A673 (cell line): ENCODE measurements at places on chromosomes 7 and 10.

GRCh38 chr7:17369691-17370426, 71.4 kb downstream of the AHR start:
- no peak overlapping the region for H3K27ac ChIP-seq
- H3K4me1 ChIP-seq = peaks cover 28% of the 10 kb centered on the region
- no peaks in the 10 kb centered on the region for H3K27me3 ChIP-seq
- DNase-seq = peak; percentile 79

GRCh38 chr10:106618646-106619045, 545.9 kb downstream of the SORCS1 start:
- H3K27me3 ChIP-seq = no peaks in the 10 kb centered on the region
- peaks cover 17% of the 10 kb centered on the region for H3K4me1 ChIP-seq
- DNase-seq = peak; percentile 63
- H3K36me3 ChIP-seq = no peaks in the 10 kb centered on the region
- no peak overlapping the region for H3K4me3 ChIP-seq

DNA sequence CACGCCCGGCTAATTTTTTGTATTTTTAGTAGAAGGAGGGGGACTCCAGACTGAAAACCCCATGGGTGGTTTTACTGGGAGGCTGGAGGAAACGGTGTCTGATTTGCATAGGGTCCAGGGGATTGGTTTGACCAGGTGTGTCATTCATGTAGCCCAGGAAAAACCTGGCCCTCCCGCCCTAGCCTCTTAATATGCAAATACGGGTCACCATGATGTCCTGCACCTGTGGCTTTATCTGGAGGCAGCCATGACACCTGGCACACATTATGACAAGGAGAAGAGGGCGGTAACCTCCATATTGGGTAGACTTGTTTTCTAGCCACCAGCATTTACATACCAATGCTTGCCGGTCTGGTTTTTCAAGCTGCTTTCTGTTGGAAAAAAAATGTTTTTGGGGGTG, 68.0 kb downstream of the TRIL start:
- peaks cover 16% of the 10 kb centered on the region for H3K27me3 ChIP-seq
- no peak overlapping the region for H3K4me3 ChIP-seq
- no peak for DNase-seq

- no peak for DNase-seq
- H3K4me1 ChIP-seq = no peaks in the 10 kb centered on the region
- H3K36me3 ChIP-seq = no peaks in the 10 kb centered on the region
- no peak overlapping the region for H3K27ac ChIP-seq
- H3K27me3 ChIP-seq = no peaks in the 10 kb centered on the region
- H3K4me3 ChIP-seq = no peak overlapping the region
Measured at GRCh38 chr10:29106287-29106686, 182.6 kb upstream of the LYZL1 start.

GRCh38 chr7:17434841-17435692, 136.6 kb downstream of the AHR start:
- no peaks in the 10 kb centered on the region for H3K4me1 ChIP-seq
- no peak overlapping the region for H3K4me3 ChIP-seq
- DNase-seq = no peak
- H3K27me3 ChIP-seq = no peaks in the 10 kb centered on the region

DNA sequence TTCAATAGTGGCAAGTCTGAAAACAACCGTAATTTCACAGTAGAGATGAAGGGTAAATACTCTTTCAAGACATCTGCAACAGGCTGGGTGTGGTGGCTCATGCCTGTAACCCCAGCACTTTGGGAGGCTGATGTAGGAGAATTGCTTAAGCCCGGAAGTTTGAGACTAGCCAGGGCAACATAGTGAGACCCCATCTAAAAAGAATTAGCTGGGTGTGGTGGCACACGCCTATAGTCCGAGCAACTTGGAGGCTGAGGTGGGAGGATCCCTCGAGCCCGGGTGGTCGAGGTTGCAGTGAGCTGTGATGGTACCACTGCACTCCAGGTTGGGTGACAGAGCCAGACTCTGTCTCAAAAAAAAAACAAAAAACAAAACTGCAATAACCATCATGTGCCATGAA, 71.8 kb downstream of the PFKFB3 start:
- H3K4me3 ChIP-seq = no peak overlapping the region
- H3K27ac ChIP-seq = no peak overlapping the region
- H3K27me3 ChIP-seq = no peaks in the 10 kb centered on the region
- no peak for DNase-seq
- H3K4me1 ChIP-seq = peaks cover 15% of the 10 kb centered on the region
- no peaks in the 10 kb centered on the region for H3K36me3 ChIP-seq

- H3K4me3 ChIP-seq = no peak overlapping the region
- H3K27ac ChIP-seq = no peak overlapping the region
- H3K27me3 ChIP-seq = no peaks in the 10 kb centered on the region
- DNase-seq = no peak
- peaks cover 9% of the 10 kb centered on the region for H3K36me3 ChIP-seq
Measured at GRCh38 chr10:32893434-32893833, 64.6 kb downstream of the ITGB1 start.

DNA sequence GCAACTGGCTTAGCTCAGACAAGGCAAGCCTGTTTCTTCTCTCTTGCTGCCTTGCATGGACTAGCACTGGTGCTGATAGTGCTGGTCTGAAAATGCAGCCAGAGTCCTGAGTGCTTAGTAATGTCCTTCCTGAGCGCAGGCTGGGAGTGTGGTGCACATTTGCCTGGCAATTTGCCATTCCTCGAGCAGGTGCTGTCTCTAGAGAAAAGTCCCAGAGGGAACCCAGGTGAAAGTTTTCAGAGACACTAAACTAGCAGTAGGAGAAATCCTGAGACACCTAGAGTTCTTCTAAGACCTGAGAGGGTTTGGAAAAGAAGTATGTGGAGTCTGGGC, 1.9 kb downstream of the SFTPD start:
- no peak overlapping the region for H3K27ac ChIP-seq
- peaks cover 8% of the 10 kb centered on the region for H3K27me3 ChIP-seq
- no peaks in the 10 kb centered on the region for H3K4me1 ChIP-seq
- DNase-seq = no peak
- no peaks in the 10 kb centered on the region for H3K36me3 ChIP-seq
- H3K4me3 ChIP-seq = no peak overlapping the region
